Fibroblast of skin of right biceps (primary cell): ENCODE measurements at places on chromosomes 3 and 15.
A peak's percentile ranks its signal among the peaks of the same experiment; 100 is the strongest.

- DNase-seq: peak; percentile 54
Observed at GRCh38 chr15:43469867-43470266, 23.1 kb downstream of the TP53BP1 start.

GRCh38 chr3:196194542-196194915 is 16.7 kb downstream of the ZDHHC19 start:
- DNase-seq: no peak

DNA sequence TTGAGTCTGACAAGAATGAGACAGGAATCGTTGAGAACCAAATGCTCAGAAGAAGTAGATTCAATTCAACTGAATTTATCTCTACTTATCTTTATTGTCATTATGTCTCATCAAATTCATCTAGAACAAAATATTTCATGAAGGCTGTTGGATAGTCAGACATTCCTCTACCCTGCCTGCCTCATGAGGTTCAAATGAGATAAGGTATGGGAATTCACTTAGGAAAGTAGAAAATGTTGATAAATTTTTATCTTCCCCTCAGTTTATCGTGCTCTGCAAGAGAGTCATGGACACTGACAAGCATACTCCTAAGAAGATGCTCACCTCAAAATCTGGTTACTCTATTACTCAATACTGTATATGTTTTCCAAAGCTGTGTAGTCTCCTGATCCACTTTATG is 149.7 kb upstream of the CDIN1 start:
- DNase-seq: no peak

DNA sequence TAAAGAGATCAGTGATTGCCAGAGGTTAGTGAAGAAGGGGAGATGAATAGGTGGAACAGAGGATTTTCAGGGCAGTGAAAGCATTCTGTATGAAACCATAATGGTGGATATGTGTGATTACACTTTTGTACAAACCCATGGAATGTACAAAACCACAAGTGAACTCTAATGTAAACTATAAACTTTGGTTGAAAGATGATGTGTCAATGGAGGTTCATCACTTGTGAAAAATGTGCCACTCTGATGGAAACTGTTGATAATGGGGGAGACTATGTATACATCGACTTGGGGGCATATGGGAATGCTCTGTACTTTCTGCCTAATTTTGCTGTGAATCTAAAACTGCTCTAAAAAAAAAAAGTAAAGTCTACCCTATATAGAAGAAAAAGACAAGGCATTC is 68.7 kb upstream of the ARHGEF3 start:
- DNase-seq: peak; percentile 66

- DNase-seq: no peak
Observed at GRCh38 chr15:63628123-63628822, 31.1 kb downstream of the FBXL22 start.

- DNase-seq: peak; percentile 62
Observed at GRCh38 chr15:37446921-37447320, 346.6 kb upstream of the MEIS2 start.

DNA sequence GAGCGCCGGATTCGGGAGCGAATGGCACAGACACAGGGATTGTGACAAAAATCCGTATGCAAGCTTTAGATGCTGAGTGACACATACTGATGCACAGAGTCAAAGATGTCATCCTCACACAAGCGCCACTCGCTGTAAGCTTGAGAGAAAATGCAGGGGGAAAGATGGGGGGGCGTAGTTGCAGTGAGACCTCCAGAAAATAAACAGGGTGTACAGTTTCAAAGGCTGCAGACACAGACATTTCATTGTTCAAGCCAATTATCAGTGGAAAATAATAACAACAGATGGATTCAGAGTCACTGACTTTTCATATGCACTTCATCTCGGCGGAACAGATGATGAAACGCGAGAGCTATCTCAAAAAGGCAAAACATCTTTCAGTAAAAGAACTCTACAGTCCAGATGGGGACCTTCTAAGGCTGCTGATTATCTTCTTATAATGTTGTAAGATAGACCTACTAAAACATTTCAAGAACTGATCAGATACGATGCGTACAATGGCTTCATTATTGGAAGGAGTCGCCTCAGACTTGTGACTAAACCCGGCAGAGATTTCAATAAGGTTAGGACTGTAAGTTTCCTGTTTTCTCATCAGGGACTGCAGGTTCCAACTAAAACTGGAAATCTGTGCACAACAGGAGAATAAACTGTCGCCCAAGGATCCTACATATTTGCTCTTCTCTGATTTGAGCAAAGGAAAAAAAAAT is 275.4 kb downstream of the FOXP1 start:
- DNase-seq: peak; percentile 30

- no peak for DNase-seq
Observed at GRCh38 chr15:42384597-42384996, 25.3 kb downstream of the CAPN3 start.

GRCh38 chr3:13647298-13648059 is 98.6 kb downstream of the FBLN2 start:
- peak; percentile 42 for DNase-seq

GRCh38 chr3:135516143-135516542 is 449.4 kb upstream of the PPP2R3A start:
- DNase-seq: peak; percentile 77

DNA sequence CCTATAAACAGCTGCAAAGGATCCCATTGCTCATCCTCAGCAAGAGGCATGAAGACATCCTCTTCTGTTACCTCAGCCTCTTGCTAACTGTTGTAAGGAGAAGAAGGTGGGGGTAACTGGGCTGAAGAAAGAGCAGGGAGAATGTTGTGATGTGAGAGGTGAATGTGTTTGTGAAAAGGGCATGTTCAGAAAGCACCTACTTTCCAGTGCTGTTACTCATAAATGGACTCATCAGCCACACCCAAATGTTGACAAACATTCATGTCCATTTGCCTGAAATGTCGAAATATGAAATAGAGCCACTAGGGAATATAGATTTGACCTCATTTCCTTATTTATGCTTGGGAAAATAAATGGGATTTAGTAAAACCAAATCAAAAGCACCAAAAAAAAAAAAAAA is 12.6 kb downstream of the SLC24A1 start:
- DNase-seq: no peak

GRCh38 chr15:83288381-83288801 is 3.9 kb upstream of the BNC1 start:
- no peak for DNase-seq

- DNase-seq: no peak
Observed at GRCh38 chr15:69061414-69061842, 46.9 kb downstream of the NOX5 start.

DNA sequence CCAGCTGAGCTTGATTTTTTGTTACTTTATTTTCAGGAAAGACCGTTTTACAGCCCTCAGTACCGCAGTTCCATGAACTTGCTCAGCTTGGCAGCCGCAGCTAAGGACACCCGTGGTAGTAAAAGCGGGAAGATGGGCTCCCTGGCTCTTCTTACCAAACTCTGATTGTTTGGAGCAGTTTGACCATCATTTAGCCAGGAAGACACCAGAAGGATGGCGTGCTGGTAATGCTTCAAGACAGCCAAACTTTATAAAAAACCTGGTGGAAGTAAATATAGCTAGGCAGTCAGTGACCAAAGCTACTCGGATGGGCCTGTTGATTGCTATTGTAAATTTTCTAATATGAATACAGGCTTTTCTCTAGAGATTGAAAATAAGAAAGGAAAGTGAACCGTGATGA is 28.9 kb downstream of the POLR2M start:
- DNase-seq: no peak

DNA sequence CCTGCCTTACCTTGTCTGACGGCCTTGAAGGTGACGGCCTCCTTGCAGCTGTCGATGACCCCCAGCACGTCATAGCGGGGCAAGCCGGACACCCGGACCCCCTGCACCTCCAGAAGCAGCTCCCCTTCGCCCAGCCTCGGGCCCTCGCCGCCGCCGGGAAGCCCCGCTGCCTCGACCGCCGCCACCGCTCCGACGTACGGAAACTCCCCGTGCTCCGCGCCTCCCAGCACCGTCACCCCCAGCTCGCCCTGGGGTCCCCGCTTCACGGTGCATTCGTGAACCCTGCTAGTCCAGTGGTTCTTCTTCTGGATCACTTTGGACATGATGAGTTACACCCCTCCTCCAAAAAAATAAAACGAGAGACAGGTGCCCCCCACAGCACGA is 740 bp downstream of the MAGI1 start:
- DNase-seq: no peak

- no peak for DNase-seq
Observed at GRCh38 chr3:197335428-197336132, 37.2 kb upstream of the DLG1 start.

DNA sequence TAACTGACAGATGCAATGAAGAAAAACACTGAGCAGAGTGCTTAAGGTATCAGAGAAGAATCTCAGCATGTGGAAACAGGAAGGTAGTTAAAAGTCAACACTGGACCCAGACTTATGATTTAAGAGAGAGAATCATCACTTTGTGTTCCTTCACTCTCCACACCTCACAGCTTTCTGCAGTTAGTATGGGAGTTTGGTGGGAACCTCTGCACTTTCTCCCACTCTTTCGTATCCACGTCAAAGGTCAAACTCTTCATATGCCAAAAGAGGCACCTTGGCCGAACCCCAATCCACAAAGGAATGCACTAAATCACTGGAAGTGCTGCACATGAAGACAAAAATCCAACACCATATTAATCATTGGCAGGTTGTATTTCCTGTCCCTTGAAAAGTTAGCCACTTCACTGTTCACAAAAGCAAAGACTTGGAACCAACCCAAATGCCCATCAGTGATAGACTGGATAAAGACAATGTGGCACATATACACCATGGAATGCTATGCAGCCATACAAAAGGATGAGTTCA is 361.2 kb downstream of the MAGI1 start:
- no peak for DNase-seq

DNA sequence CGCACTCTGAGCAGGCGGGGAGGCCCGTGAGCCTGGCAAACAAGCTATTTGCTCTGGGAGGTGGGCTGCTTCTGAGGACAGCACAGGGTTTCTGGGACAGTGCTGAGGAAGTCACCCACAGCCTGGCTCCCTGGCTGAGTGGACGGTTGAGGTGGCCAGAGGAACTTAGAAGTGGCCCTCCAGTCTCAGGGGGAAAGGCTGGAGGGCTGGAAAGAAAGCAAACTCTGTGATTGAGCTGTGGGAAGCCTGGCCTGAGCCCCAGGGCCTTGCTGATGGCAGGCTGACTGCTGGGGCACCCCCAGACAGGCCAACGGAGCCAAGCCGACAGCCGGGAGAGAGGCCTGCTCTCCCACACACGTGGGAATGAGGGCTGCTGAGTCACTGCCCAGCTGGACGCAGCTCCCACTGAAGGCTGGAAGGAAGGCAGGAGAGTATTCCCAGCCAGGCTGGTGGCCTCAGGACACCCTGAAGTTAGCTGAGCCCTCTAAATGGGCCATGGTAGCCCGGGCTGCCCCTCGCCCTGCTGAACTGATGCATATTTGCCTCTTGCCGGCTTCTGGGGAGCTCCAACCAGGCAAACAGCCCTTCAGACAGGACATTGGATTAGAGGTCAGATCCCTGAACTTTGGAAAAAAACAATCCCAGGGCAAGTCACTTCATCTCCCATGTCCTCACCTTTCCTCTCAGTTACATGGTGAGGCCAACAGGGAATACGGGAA is 98.0 kb upstream of the TLE3 start:
- DNase-seq: peak; percentile 69

GRCh38 chr3:133828576-133829309 is 23.1 kb downstream of the SRPRB start:
- DNase-seq: no peak

DNA sequence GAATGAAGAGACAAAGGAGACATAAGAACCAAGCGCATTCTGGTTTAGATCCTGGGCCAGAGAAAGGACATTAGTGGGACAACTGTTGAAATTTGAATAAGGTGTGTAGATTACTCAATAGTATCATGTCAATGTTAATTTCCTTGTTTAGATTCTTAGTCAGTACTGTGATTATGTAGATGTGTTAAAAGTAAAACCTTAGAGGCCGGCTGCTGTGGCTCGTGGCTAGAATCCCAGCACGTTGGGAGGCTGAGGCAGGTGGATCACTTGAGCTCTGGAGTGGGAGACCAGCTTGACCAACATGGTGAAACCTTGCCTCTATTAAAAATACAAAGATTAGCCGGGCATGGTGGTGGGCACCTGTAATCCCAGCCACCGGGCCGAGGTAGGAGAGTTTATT is 26.7 kb downstream of the CYP8B1 start:
- DNase-seq: no peak

DNA sequence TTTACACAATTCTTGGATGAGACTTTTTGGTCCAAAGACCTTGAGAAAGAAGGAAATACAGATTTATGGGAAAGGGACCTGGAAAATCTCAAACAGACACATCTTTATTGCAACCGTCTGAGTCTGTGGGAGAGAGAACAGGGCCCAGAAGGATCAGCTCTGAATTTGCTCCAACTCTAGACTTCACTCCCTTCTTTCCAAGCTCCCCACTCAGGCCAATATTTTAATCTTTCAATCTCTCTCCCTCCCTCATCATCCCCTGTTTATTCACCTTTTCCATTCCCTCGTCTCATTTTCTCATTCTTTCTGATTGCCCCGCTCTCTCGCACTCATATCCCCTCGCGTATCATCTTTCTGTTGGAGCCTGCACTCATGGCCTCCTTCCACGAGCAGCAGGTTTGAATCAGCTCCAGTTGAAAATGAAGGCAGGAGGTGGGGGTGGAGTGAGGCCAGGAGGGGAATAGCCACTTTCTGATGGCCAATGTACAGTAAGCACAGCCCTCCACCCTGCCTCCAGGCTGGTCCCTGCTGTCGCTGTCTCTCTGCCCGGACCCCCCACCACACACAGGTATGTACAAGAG is 63.6 kb upstream of the BOC start:
- no peak for DNase-seq

- peak; percentile 27 for DNase-seq
Observed at GRCh38 chr3:28286595-28286994, 45.2 kb downstream of the CMC1 start.

DNA sequence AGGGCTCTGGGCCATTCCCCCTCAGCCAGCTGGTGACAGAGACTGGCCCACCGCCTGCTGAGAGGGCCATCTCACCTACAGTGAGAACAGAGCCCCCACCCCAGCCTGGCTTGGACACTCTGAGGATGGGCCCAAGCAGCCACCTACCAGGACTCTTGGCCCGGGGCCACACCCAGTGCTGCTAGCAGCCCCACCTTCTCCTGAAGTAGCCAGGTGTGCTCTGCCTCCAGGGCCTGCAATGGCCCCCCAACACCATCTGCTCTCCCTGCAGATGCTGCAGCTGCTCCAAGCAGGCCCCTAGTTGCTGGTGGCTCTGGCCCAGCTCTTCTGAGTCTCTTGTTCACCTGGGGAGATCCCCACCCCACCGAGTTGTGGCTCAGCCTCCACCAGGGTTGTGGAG is 6.8 kb upstream of the CLK3 start:
- DNase-seq: no peak

DNA sequence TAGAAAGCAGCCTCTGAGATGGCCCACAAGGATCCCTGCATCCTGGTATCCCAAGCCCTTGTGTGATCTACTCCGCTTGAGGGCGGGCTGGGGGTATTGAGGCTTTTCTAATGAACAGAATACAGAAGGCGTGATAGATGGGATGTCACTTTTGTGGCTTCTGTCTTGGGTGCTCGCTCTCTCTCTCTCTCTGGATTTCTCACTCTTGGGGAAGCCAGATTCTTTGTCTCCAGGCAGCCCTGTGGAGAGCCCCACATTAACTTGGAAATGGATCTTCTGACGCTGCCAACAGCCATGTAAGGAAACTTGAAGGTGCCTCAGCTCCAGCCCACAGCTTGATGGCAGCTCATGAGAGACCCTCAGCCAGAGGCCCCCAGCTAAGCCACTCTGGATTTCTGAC is 26.9 kb upstream of the SEC62 start:
- DNase-seq: no peak
